SHP77 (cell line): ENCODE measurements at places on chromosomes 4 and X.

- DNase-seq: no peak
Measured at GRCh38 chrX:47587091-47587891, 5.1 kb downstream of the TIMP1 start.

DNA sequence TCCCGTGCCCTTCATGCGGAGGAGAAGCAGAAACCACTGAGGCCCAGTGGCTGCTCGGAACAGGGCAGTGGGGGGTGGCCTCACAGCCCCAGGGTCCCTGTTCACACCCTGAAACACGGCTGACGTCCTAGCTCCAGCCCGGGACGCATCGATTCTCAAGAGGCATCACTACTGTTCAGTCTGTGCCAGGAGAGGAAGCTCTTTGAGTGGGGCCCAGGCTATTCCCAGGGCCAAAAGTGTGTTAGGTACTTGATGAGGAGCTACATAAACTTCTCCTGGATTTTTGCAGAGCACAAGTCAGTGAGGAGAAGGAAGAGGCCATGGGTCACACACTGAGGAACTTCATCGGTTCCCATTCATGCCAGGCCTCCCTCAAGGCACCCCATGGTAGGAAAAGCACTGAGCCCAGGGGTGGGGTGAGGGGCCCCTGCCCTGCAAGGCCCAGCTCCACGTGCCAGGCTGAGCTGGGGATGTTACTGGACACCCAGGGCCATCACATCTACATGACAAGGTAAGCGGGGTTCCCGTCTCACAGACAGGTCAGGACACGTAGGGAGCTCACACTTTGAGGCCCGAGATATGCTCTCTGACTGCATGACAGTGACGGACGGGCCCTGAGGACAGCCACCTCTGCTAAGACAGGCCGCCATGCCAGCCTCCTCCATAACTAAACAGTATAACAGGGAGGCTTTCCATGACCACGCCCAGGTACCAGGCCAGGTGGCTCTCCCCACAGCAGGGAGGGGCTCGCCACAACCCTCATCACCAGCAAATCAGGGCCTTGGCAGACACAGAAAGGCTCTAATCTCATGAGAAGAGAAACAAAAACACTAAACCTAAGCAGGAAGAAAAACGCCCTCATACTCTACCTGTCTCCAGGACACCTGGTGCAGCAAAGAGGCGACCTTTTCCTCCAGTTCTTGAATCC is 12.4 kb downstream of the TNIP2 start:
- no peak for DNase-seq

DNA sequence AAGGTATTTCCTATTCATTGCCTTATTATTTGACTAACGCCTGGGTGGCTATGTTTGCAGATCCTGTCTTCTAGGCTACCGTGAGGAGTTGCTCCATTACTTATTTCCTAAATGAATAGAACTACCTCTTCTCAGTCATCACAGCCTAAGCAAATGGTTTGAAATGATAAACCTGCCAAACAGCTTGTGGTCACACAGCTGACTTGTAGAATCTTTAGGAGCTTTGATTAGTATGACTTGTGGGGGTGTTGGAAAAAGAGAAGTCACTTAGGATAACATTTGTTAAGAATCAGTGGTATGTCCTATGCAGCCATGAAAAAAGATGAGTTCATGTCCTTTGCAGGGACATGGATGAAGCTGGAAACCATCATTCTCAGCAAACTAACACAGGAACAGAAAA is 169.3 kb downstream of the PPARGC1A start:
- no peak for DNase-seq

GRCh38 chr4:5933116-5933515 is 40.2 kb upstream of the CRMP1 start:
- DNase-seq: no peak

DNA sequence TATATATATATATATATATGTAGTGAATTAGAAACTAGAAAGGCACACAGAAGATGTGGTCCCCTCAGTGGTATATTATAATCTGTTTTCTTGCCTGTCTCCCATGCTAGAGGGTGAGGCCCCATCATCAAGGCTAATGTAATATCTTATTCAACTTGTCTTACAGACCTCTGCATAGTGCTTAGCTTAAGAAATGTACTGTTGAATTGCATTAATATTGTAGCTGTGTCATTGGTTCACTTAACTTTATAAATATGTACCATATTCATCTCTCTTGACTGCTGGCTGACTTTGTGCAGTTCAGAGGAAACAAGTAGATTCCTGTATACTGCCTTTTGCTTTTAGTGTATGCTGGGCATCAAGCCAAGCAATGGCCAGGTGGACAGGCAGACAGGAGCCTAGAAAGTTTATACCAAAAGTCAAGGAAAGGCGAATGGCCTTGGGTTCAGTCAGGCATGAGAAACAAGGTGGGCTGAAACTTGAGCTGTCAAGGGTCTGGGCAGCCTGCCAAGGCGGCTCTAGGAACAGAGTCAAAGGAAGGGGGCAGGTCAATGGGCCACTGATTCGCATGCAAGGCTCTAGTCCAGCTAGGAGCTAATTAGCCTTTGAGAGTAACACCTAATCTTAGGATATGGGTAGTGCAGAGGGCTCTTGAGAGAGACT is 78.8 kb upstream of the LEF1 start:
- DNase-seq: peak; percentile 70

- no peak for DNase-seq
Measured at GRCh38 chr4:177441061-177441802, 1.0 kb downstream of the AGA start.

DNA sequence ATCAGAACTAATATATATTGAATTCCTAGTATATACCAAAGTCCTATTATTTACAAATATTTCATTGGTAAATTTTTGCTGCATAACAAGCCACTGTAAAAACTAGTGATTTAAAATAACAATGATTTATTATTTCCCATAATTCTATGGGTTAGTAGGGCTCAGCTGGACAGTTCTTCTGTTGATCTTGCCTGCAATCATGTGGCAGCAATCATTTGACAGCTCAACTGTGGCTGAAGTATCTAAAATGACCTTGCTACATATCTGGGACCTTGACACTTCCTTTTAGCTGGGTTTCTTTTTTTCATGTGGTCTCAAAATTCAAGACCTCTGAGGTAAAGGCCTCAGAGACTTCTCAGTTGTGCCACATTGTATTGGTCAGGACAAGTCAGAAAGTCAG is 598.5 kb upstream of the PITX2 start:
- no peak for DNase-seq

GRCh38 chr4:108331905-108332632 is 163.3 kb upstream of the LEF1 start:
- DNase-seq: no peak

GRCh38 chr4:169573889-169574288 is 38.5 kb downstream of the NEK1 start:
- DNase-seq: no peak

GRCh38 chrX:52983321-52984000 is 25.1 kb upstream of the FAM156A start:
- no peak for DNase-seq

- DNase-seq: no peak
Measured at GRCh38 chrX:48956728-48957414, 536 bp downstream of the OTUD5 start.

GRCh38 chrX:106707771-106708454 is 18.6 kb upstream of the RNF128 start:
- no peak for DNase-seq

DNA sequence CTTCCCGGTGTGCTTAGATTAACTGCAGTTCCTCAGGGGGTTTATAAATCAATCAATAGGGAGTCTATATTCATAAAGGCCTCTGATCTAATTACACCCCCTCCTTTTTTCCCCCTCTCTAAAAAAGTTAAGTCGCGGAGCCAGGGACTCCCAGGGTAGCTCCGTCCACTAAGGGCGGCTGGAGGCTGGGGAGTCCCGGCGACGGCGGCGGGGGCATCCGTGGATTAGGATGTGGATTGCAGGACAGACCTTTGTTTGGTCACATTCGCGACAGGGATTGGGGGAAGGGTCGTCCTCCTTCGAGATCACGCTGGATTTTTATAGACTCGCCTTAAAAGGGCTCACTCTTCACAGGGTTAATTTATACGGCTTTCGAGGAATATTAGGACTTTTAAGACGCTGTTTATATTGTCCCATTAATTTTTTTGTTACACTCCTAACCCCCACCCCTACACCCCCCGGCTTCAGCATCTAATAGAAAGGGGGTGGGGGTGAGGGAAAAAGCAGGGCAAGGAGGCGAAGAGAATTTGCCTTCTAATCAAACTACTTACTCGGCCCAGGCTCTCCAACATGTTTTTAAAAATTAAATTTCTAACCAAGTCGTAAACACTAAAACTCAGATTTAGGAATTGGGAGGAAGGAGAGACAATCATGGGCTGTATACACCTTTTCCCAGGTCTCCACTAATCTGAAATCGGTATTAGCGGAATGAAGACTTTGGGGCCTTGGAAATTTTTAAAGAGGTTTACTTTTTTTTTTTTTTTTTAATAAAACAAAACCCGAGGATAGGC is 8.5 kb downstream of the PITX2 start:
- no peak for DNase-seq

DNA sequence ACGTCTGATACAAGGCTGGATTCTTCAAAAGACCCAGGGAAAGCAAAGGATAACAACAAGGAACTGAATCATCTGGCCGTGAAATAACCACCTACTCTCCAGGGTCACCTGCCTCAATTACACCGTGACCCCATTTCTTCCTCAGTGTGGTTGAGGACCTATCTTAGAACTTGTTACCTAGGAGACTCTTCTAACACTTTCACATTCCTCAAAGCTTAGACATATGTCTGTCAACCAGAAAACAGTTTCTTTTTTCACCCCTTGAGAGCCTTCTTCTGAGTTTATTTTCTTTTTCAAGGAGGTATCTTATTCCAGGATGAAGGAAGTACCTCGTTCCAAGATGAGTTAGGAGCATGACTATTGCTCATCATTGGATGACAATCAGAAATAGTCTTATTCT is 337.8 kb downstream of the ARHGAP24 start:
- DNase-seq: no peak

- no peak for DNase-seq
Measured at GRCh38 chr4:158823461-158823873, 54.6 kb downstream of the FNIP2 start.

DNA sequence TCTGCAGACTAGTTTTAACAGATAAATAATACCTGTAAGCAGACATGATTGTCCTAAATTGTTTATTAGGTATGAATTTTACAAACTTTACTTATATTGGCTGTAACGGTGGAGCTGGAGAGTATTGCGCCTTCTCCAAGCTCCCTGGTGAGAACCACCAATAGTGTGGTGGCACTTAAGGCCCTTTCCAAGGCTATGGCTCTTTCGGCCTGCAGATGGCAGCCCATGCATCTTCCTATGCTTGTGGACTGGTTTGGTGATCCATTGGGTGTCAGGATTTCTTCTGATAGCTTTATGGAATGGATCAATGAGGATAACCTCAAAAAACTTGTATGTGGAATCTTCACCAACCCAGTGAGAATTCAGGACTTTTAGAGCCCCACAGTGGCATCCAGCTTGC is 7.8 kb downstream of the LARP1B start:
- DNase-seq: no peak

GRCh38 chr4:168924667-168925066 is 85.4 kb downstream of the CBR4 start:
- no peak for DNase-seq

DNA sequence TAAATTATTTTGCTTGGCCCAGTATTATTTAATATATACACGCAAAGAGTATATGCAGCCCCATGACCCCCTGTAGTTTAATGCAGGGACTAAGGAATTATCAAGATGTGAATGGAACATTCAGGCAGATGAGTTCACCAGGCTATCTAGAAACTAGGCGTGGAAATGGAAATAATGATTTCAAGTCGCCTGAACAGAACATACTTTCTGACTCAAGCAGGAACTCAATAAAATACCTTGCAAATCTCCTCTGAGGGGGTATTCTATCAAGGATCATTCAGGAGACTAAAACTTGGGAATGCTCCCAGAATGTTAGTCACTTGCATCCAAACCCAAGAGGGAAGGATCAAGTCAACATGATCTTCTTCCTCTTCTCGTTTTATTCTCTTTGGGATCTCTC is 59.6 kb upstream of the RASSF6 start:
- no peak for DNase-seq

DNA sequence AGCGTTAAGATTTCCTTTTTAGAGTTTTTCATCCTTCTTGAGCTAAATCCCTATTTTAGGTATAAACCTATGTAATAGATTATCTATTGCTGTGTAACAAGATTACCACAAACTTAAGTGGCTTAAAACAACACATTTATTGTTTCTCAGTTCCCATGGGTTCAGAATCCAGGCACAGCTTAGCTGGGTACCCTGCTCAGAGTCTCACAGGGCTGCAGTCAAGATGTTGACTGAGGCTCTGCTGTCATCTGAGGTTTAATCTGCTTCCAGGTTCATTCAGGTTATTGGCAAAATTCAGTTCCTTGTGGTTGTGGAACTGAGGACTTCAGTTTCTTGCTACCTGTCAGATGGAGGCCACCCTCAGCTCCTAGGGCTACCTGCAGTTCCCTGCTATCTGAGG is 60.9 kb downstream of the GK start:
- DNase-seq: no peak

DNA sequence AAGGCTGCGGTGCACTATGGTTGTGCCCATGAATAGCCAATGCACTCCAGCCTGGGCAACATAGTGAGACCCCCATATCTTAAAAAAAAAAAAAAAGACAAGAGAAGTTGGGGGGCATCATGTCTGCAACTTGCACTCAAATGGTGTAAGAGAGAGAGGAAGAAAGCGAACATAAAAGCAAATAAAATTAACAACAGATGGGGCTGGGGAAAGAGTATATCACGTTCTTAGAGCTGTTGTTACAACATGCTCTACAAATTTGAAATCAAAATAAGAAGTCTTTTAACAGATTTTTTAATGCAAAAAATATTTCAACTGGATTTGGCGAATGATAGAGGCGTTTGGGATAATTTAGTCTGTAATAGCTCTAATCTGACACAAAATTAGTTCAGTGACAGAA is 144.9 kb downstream of the FNIP2 start:
- no peak for DNase-seq

DNA sequence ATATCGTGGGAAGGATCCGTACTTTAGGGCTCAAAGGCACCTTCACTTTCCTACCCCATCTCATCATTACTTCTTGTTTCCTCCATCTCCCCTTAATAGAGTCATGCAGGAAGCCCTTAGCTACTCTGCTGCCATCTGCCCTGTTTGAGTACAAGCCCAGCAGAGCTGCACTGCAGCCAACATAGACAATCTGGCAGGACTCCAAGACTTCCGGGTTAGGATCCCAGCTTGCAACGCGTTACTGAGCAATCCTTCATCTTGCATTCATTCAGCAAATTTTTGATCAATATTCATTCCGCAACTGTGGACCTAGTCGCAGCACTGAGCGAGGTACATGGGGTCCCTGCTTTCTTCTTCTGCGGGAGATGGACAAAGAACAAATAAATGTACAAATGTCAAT is 344.9 kb downstream of the BCOR start:
- DNase-seq: peak; percentile 48

DNA sequence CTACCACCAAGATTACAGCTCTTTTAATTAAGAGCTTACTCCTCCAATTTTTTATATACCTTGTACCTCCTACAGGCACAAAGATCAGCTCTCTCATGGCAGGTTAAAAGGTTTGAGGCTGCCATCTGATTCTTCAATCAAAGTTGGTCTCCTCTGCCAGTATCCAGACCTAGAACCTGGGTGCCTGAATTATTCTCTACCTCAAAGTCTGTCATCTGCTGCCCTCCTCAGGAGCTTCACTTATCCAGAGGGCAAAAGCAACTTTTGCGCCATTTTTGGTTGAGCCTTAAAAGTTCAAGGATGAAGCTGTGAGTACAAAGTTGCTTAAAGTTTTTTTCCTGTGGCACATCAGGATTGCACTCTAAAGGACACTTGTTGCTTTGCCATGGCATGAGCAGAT is 343.7 kb upstream of the PPP1R2C start:
- DNase-seq: no peak
